ENCODE measurements at places on chromosomes 13 and 19.

DNA sequence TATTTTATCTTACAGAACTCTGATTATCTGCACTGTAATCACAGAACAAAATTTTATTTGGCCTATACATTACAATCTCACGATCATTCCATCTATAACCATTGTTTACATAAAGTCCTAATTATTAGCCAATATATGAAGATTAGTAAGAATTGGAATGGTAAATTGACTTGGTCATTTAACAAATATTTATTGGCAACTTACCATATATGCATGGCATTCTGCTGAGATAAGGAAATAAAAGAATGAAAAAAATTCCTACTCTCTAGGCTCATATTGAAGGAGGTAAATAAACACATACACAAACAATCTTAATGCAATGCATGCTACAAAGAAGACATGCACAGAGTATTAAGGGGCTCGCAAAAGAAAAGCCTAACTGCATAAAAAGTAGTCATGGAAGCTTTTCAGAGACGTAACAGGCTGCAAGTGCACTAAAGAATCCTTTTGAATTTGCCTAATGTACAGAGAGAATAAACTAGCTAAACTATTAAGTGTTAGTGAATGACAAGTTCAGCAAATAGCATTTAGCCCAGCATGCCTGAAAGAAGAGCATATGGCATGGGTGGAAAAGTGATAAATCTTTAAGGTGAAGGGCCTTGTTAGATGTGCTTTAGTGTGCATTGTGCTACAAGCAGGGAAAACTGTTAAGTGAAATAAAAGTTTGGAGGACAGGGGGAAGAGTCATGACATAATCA is 1131.1 kb downstream of the PCDH9 start:
- DNase-seq = no peak

- peak; percentile 39 for DNase-seq
Observed at GRCh38 chr19:16376649-16377048, 52.0 kb downstream of the KLF2 start.

DNA sequence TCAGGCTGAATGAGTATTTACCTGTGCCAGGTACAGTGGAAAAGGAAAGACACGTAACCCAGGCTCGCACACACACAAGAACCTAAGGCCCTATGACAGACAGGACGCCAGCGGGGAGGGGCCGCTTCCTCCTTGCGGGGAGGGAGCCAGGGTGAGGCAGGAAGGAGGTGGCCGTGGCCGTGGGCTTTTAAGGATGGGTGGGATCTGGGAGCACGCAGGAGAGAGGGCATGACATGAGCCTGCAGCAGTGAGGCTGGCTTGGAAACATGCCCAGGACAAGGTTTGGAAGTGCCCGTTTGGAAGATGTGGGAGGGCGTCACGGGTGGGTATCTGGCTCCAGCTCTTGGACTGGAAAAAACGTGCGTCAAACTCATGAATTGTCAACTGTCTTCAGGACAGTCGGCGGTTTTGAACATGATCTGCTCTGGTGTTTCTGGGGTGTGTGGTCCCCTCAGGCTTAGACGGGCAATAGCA is 20.1 kb downstream of the SH3GL1 start:
- DNase-seq = no peak

DNA sequence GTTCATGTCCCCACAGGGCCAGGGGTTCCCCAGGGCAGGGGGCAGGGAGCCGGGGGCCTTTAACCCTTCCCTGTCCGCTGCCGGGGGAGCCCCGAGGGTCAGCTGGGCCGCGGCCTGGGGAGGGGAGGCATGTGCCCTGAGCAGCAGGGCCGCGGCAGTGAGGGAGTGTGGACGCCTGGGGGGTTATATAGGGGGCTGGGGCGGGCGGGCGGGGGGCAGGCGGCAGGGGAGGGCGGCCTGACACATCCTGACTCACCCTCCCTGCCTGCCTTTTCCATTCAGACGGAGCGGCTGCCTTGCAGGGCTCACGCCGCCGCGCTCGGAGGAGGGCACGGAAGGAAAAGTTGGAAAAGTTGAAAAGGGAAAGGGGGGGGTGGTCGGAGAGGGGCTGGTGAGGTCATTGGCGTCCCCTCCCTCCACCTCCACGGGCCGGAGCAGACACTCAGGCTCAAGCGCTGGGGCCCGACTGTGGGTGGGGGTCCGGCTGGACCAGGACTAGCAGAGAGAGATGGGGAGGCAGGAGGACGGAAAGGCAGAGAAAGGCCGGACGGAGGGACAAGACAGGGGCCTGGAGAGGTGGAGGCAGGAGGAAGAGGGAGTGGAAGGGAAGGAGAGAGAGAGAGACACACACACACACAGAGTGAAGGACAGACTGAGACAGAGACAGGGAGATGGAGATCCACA is at the start of gene IL11:
TSS of gene IL11 (minus strand) at position 159 of the 684 bp plus-strand sequence. CDS start at position 6, 153 bp downstream.
- DNase-seq = no peak

GRCh38 chr13:24249624-24250023 is 59.8 kb upstream of the C1QTNF9 start:
- no peak for DNase-seq

DNA sequence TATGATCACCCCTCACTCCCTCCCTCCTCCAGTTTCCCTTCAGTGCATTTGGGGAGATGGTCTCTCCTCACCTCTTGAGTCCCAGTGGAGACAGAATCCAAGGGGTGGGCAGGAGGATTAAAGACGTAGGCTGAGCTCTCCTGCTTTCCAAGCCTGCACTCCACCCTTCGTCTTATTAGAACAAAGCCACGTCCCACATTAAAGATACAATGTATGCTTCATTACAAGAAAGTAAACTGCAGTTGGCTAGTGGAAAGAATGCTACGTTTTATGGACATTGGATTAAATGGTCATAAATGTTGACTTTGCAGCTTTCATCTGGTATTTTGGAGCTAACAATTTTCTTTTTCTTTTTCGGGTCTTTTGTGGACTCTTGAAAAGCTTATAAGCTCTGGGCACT is 1.5 kb upstream of the KLK11 start:
- no peak for DNase-seq

- DNase-seq = no peak
Observed at GRCh38 chr13:83229574-83230305, 652.5 kb downstream of the SLITRK1 start.

DNA sequence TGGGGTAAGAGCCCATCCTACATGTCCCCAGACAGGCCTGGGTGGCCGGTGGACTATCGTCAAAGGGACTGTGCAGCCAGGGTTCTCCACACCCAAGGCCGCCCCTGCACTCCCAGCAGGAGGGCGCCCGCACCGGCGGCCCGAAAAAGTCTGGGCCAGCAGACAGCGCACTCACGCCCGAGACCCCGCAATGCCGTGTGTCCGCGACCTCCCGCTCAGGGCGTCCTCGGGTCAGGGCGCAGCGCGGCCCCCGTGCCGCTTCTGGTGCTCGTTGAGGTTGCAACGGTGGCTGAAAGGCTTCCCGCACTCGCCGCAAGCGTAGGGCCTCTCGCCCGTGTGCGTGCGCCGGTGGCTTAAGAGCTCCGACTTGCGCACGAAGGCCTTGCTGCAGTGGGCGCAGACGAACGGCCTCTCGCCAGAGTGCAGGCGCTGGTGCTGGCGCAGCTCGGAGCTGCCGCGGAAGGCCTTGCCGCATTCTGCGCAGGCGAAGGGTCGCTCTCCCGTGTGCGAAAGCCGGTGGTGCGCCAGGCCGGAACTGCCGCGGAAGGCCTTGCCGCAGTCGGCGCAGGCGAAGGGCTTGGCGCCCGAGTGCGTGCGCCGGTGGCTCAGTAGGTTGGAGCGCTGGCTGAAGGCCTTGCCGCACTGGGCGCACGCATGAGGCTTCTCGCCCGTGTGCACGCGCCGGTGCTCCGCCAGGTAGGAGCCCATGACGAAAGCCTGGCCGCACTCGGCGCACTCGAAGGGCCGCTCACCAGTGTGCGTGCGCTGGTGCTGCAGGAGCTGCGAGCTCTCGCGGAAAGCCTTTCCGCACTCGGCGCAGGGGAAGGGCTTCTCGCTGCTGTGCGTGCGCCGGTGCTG is 2.8 kb upstream of the A1BG start:
- no peak for DNase-seq

- DNase-seq = no peak
Observed at GRCh38 chr13:57314897-57315520, 148.0 kb downstream of the PRR20E start.

DNA sequence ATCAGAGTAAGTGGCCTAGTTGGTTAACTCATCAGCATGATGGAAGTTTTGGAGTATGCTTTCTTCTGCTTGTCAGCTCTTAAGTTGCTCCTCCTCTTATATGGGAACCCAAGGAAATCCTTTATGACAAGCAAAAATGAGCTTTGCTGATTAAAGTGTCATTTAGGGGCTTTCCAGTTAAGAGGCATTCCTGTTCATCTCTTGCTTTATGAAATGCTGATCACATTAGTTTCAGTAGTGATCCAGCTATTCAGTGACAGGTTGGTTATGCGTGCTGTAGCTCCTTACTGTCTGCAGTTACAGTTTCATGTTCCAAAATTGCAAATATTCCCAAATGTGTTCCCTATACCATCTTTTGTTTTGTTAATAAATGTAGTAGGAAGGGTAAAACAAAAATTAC is 146.6 kb downstream of the CDK8 start:
- DNase-seq = no peak

- DNase-seq = no peak
Observed at GRCh38 chr19:31258211-31259052, 90.8 kb downstream of the TSHZ3 start.

DNA sequence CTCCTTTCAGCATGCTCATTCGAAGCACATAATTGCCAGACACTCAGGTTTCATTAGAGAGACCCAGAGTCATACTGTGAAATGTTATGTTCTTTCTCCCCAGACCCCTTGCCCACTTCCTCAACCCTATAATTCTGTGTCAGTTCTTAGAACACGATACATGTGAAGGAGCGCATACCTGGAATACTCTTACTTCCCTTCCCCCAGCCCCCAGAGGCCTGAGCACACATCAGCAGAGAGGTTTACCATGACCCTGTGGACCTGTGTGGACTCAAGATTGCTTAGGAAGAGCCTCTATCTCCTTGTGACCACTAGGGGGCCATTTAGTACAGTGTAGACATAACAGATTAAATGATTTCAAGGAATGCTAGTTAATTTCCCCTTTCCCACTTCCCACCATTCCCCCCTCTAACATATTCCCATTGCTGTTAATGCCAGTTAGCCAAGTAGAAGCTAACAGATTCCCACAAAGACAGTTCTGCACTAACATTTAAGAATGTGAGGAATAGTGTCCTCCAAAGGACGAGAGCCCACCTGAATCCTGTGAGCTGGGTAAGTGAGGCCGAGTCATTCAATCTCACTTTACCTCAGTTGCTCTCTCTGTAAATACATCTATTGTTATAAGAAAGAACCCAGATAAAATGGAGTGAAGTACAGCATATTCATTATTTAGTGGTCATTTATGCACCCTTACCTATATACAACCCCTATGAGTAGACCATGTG is 154.2 kb upstream of the MAB21L1 start:
- peak; percentile 45 for DNase-seq

DNA sequence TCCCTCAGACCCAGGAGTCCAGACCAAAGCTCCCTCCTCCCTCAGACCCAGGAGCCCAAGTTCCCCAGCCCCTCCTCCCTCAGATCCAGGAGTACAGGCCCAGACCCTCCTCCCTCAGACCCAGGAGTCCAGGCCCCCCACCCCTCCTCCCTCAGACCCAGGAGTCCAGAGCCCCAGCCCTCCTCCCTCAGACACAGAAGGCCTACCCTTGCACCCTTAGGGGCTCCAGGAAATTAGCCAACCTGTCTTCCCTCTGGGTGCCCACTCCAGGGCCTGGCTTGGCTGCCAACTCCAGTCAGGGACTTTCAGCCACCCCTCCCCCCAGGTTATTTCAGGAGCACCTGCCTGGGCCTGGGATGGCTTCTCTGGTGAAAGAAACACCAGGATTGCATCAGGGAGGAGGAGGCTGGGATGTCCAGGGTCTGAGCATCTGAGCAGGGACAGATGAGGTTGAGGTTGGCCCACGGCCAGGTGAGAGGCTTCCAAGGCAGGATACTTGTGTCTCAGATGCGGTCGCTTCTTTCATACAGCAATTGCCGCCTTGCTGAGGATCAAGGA is at the start of gene FGF21:
TSS of gene FGF21 (plus strand) at position 441 of the 558 bp plus-strand sequence. CDS start 713 bp downstream, outside the sequence.
- no peak for DNase-seq

GRCh38 chr19:11050323-11051114 is 38.7 kb upstream of the LDLR start:
- DNase-seq = no peak

DNA sequence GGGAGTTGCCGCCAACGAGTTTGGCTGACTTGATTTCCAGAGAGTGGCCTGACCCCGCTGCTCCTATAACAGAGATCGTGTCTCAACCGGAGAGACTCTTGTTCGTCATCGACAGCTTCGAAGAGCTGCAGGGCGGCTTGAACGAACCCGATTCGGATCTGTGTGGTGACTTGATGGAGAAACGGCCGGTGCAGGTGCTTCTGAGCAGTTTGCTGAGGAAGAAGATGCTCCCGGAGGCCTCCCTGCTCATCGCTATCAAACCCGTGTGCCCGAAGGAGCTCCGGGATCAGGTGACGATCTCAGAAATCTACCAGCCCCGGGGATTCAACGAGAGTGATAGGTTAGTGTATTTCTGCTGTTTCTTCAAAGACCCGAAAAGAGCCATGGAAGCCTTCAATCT is 21.6 kb downstream of the NLRP4 start:
- no peak for DNase-seq

DNA sequence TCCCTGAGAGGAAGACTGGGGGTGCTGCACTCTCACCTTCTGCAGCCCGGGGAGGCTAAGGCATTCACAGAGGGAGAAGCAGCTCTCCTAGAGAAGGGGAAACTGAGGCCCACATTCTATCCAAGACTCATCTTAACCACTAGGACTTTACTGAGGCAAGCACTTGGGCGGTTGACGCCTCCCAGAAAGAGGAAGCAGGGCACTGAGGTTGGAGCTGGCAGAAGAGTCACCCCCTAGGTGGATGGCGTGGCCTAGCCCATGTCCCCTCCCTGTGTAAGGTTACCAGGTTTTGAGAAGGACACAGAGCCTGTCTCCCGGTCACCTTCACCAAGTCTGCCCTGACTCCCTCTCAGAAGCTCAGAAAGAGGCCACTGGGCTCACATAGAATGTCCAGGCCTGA is 2.7 kb downstream of the S1PR2 start:
- DNase-seq = no peak

- no peak for DNase-seq
Observed at GRCh38 chr13:103039183-103039582, 27.0 kb downstream of the SLC10A2 start.

GRCh38 chr13:98397221-98397620 is 179.7 kb downstream of the STK24 start:
- DNase-seq = no peak

GRCh38 chr13:111587249-111587648 is 266.8 kb downstream of the TEX29 start:
- no peak for DNase-seq

GRCh38 chr19:49818649-49819370 is 721 bp downstream of the MED25 start:
- no peak for DNase-seq

DNA sequence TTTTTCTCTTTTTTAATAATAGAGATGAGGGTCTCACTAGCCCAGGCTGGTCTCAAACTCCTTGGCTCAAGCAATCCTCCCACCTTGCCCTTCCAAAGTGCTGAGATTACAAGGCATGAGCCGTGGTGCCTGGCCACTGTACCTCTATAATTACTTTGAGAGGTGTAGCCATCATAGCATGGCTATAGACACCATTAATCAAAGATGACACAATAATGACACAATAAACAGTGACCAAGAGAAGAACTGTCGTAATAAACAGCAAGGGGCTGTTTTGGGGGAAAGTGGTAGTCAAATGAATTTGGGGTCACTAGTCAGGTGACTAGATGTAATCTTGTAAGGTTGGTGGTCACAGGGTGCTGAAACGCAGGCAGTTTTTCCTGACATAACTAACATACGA is 30.4 kb downstream of the KLF5 start:
- DNase-seq = no peak

GRCh38 chr13:40599124-40599523 is 67.3 kb downstream of the FOXO1 start:
- no peak for DNase-seq

All from BE2C (cell line).